ENCODE measurements at places on chromosomes 16 and 17. TPM values are rescaled to one million over a fixed set of nuclear protein-coding genes. Genes with fewer than 3 reads are reported as not detected.

The MYH2 gene
- total RNA-seq, result not detected

The KRTAP9-4 gene
- total RNA-seq, result not detected

The BIRC5 gene
- total RNA-seq, result 0.13 TPM

The EMC6 gene
- 8.9 TPM for total RNA-seq

The TMEM106A gene
- 12.7 TPM for total RNA-seq

The TBC1D16 gene
- total RNA-seq, result 30.4 TPM

The ANKRD40 gene
- total RNA-seq, result 40.2 TPM

The LGALS3BP gene
- 367 TPM for total RNA-seq

The OR1E1 gene
- total RNA-seq, result not detected

The DOC2B gene
- total RNA-seq, result 8.5 TPM

The NHLRC4 gene
- total RNA-seq, result 0.63 TPM

The CD68 gene
- total RNA-seq, result 17.9 TPM

The OR3A3 gene
- total RNA-seq, result not detected

The SLC6A4 gene
- 0.29 TPM for total RNA-seq

The RNF222 gene
- total RNA-seq, result not detected

The CD300LF gene
- total RNA-seq, result not detected

The KRTAP17-1 gene
- total RNA-seq, result not detected

The TMEM238L gene
- total RNA-seq, result not detected

The KRT16 gene
- 2.0 TPM for total RNA-seq

The TMEM97 gene
- 4.6 TPM for total RNA-seq

The ELMO3 gene
- 26.0 TPM for total RNA-seq

The MEOX1 gene
- 1.1 TPM for total RNA-seq

The LDHD gene
- total RNA-seq, result 32.1 TPM

The RAMP2 gene
- total RNA-seq, result 55.3 TPM

The MRPL28 gene
- total RNA-seq, result 88.9 TPM

The SERPINF2 gene
- total RNA-seq, result 4.3 TPM

The ZNF668 gene
- total RNA-seq, result 11.0 TPM

The SEC14L1 gene
- 142 TPM for total RNA-seq

The DRC3 gene
- total RNA-seq, result 18.5 TPM

The WFIKKN1 gene
- 0.13 TPM for total RNA-seq

The CDH13 gene
- total RNA-seq, result 7.8 TPM

The CACNA1H gene
- 8.6 TPM for total RNA-seq

The PLA2G10 gene
- not detected for total RNA-seq

The KIFC3 gene
- total RNA-seq, result 130 TPM

The GRAPL gene
- total RNA-seq, result 1.6 TPM

The CASKIN2 gene
- 15.0 TPM for total RNA-seq

The SLC46A1 gene
- total RNA-seq, result 15.6 TPM

The MT4 gene
- total RNA-seq, result not detected

The CD300E gene
- total RNA-seq, result not detected

The PIK3R5 gene
- total RNA-seq, result 6.4 TPM

The SEZ6L2 gene
- total RNA-seq, result 1.5 TPM

The ERN1 gene
- total RNA-seq, result 20.2 TPM

The ZSCAN10 gene
- not detected for total RNA-seq

The HS3ST6 gene
- total RNA-seq, result 0.54 TPM

The CCL7 gene
- not detected for total RNA-seq

The TCAP gene
- 1.6 TPM for total RNA-seq

The CD19 gene
- total RNA-seq, result not detected

The MPP2 gene
- total RNA-seq, result 30.8 TPM

The ENPP7 gene
- total RNA-seq, result not detected

The LGALS9 gene
- 36.4 TPM for total RNA-seq

The AXIN2 gene
- total RNA-seq, result 23.9 TPM

The SPN gene
- 0.78 TPM for total RNA-seq

The KRT32 gene
- not detected for total RNA-seq

The ITPRIPL2 gene
- 34.2 TPM for total RNA-seq

The GCGR gene
- total RNA-seq, result not detected
